ENCODE measurements at places on chromosomes 12 and 14. TPM values are rescaled to one million over a fixed set of nuclear protein-coding genes. Genes with fewer than 3 reads are reported as not detected.

The RNU4-1 gene
- under 0.01 TPM for total RNA-seq

The IFT43 gene
- 36.7 TPM for total RNA-seq

The ATG2B gene
- 26.6 TPM for total RNA-seq

- peak; percentile 93 for DNase-seq
- no peaks in the 10 kb centered on the region for H3K36me3 ChIP-seq
- H3K4me3 ChIP-seq: peak overlapping the region; percentile 41
- peak overlapping the region; percentile 88 for H3K27ac ChIP-seq
- peaks cover 71% of the 10 kb centered on the region for H3K4me1 ChIP-seq
Observed at GRCh38 chr12:92034858-92035401, 110.7 kb downstream of the BTG1 start.

DNA sequence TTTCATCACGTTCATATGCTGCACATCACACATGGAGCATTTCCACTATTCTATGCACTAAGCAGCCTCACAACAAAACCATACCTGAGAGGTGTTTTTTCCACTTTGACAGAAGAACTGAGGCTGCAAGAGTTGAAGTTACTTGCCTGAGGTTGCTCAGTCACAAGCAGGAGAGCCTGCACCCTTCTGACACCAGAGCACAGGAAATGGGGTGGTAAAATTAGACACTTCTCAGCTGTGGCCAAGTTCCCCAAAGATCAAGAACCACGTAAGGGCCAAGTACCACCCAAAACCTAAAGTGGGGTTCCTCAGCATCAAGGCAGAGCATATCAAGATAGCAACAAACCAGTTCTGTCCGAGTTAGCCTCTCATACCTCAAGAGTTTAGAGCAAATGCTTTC, 185.8 kb downstream of the CAPZA3 start:
- H3K27ac ChIP-seq: no peak overlapping the region
- no peak overlapping the region for H3K4me3 ChIP-seq
- no peak for DNase-seq
- H3K27me3 ChIP-seq: no peaks in the 10 kb centered on the region
- H3K4me1 ChIP-seq: no peaks in the 10 kb centered on the region
- no peaks in the 10 kb centered on the region for H3K36me3 ChIP-seq

DNA sequence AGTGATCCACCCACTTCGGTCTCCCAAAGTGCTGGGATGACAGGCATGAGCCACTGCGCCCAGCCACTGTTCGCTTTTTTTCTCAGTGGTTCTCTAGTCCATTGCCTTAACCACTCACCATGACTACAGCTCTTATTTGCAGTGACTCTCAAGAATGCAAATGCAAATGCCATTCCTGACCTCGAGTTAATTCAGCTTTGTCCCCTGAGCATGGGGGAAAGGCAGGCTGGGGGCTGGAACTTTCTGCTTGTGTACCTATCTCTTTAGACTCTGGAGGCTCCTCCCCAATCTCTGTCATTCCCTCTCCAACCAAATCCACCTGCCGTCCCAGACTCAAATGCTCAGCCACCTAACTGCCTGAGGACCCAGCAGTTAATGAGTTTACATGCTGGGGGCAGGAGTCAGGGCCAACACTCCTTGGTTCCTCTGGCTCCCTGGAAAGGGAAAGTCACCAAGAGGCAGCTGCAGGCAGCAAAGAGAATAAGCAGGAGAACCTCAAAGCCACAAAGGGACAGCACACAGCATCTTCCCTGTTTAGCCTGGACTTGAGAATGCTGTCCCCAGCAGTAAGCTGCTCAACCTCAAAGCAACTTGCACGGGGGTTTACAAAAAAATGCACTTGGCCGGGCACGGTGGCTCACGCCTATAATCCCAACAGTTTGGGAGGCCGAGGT, 5.3 kb upstream of the HNF1A start:
- H3K36me3 ChIP-seq: no peaks in the 10 kb centered on the region
- H3K27me3 ChIP-seq: no peaks in the 10 kb centered on the region
- H3K4me3 ChIP-seq: no peak overlapping the region
- H3K27ac ChIP-seq: no peak overlapping the region
- no peak for DNase-seq
- peaks cover under 1% of the 10 kb centered on the region for H3K4me1 ChIP-seq

- no peak overlapping the region for H3K27ac ChIP-seq
- H3K27me3 ChIP-seq: no peaks in the 10 kb centered on the region
- DNase-seq: no peak
- H3K36me3 ChIP-seq: no peaks in the 10 kb centered on the region
- no peak overlapping the region for H3K4me3 ChIP-seq
- no peaks in the 10 kb centered on the region for H3K4me1 ChIP-seq
Observed at GRCh38 chr12:90951432-90952105, 3.4 kb downstream of the CCER1 start.

DNA sequence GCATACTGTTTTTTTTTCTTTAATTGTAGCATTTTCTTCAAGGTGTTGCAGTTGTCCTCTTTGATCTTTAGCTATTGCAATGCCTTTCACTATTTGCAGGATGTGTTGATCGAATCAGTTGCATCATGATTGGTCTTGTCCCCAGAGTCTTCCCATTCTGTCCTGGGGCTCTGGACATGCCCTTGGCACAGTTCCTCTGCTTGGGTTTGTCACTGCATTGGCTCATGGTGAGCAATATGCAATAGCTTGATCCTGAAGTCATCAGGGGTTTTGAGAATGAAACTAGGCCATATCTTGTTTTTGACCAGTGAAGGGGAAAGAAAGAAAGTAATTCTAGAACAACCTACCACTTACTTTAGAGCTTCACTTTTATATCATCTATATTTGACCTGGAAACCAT, 281.5 kb downstream of the TMEM117 start:
- DNase-seq: no peak
- H3K36me3 ChIP-seq: no peaks in the 10 kb centered on the region
- no peak overlapping the region for H3K27ac ChIP-seq
- H3K4me1 ChIP-seq: no peaks in the 10 kb centered on the region
- no peak overlapping the region for H3K4me3 ChIP-seq

DNA sequence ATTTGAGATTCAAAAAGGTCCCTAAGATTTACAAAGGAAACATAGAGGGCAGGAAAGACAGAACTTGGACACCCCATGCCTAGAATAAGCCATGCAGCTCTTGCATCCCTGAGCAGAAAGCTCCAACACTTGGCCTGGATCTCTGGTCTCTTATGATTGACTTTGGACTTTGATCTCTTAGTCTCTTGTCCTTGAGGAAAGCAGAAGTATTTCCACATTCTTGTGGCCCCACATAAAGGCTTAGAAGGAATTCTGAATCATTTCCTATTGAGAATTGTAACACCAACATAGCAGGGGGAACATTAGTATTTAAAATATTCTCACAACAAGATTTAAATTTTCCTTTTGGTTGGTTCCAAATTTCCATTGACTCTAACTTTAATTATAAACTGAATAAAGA, 283.7 kb upstream of the PRKD1 start:
- no peaks in the 10 kb centered on the region for H3K27me3 ChIP-seq
- no peak overlapping the region for H3K4me3 ChIP-seq
- no peak for DNase-seq
- H3K4me1 ChIP-seq: peaks cover 4% of the 10 kb centered on the region
- no peak overlapping the region for H3K27ac ChIP-seq

GRCh38 chr12:40202095-40203059, 22.4 kb upstream of the LRRK2 start:
- no peaks in the 10 kb centered on the region for H3K27me3 ChIP-seq
- no peaks in the 10 kb centered on the region for H3K36me3 ChIP-seq
- H3K4me1 ChIP-seq: no peaks in the 10 kb centered on the region
- no peak for DNase-seq
- H3K27ac ChIP-seq: no peak overlapping the region

DNA sequence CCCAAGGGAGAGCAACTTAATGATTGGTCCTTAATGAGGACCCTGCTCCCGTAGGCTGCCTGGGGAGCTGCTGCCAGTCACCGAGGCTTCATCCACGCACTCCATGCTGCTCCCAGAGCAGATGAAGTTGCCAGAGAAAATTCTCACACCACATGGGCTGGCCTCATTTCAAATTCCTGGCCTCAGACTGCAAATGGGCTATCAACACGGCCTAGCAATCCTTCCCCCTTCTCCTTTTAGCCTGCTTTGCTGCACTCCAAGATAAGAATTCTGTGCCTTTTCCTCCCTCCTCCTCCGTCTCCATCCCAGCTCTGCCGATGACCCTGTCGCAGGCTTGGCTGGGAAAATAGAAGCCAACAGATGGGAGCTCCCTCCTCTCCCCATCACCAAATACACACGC, 10.8 kb upstream of the DGLUCY start:
- H3K4me3 ChIP-seq: no peak overlapping the region
- no peak for DNase-seq
- H3K4me1 ChIP-seq: peaks cover 27% of the 10 kb centered on the region

- H3K36me3 ChIP-seq: peaks cover 7% of the 10 kb centered on the region
- H3K27me3 ChIP-seq: no peaks in the 10 kb centered on the region
- H3K27ac ChIP-seq: no peak overlapping the region
- peak overlapping the region; percentile 10 for H3K4me3 ChIP-seq
- H3K4me1 ChIP-seq: peaks cover 82% of the 10 kb centered on the region
- no peak for DNase-seq
Observed at GRCh38 chr12:110739894-110740293, 2.8 kb downstream of the PPP1CC start.

DNA sequence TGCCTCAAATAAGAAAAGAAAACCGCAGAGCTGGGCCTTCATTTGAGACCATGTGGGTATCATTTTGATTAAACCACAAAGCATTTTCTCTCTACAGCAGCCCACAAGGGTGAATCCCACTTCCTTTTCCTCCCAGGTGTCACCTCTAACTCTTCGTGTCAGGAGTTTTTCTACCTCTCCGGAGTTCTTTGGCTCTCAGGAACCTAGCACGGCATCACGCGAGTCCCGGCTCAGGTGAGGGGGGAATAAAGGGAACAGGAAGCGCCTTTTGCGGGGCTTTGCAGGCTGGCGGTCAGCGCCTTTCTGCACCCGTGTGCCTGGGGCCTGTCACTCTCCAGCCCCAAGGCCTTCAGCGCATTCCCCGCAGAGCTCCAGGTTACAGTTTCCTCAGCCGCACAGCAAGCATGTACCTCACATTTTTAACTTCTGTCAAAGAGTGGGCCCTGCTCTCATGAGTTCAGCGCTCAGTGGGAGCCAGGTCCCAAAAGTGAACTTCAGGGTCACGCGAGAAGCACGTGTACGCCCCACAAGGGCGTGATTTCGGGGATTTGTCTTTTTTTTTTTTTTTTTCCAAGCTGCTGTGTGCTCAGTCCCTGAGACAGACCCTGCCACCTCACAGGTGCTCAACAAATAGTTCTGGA, 740 bp upstream of the PRPF40B start:
- peaks cover 14% of the 10 kb centered on the region for H3K4me1 ChIP-seq
- H3K36me3 ChIP-seq: no peaks in the 10 kb centered on the region
- peak overlapping the region; percentile 77 for H3K4me3 ChIP-seq
- DNase-seq: no peak
- no peaks in the 10 kb centered on the region for H3K27me3 ChIP-seq

Measured in esophagus muscularis mucosa (tissue), 4 donors.